ENCODE measurements at places on chromosomes 2 and 18.

GRCh38 chr2:110677080-110677479 lies 783 bp downstream of the BUB1 start:
- DNase-seq, result no peak

DNA sequence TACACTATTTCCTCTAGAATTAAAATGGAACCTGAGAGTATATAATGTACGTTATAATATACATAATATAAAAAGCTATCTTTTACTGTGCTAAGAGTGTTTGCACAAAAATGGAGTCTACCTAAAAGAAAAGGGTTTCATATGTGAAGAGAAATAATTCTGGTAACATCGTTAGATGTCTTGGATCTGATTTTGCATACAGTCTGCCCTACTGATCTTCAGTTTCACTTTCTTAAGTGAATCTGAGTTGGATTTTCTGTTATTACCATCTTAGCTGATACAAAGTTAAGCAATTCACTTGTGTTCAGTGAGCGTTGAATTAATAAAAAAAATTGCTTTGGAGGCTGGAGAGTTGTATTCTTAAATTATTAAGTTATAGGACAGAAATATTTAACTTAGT lies 502.1 kb upstream of the TMEFF2 start:
- DNase-seq, result no peak

GRCh38 chr18:34126121-34126520 lies 98.6 kb downstream of the NOL4 start:
- DNase-seq, result no peak

- no peak for DNase-seq
Observed at GRCh38 chr2:158967114-158967730, 1.2 kb upstream of the TANC1 start.

GRCh38 chr2:134771313-134771801 lies 52.6 kb upstream of the TMEM163 start:
- DNase-seq, result no peak

DNA sequence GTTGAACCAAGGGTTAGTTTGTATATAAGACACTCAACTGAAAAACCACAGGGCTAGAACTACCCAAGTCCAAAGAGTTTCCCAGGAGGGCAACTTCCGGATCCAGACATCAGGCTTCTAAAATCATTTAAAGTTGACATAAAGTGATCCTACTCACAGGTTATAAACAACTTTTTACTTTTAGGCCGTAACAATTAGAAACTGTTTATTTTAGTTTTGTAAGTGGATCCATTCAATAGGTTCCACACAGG lies 454.6 kb downstream of the MEIS1 start:
- DNase-seq, result no peak

GRCh38 chr2:2667690-2668089 lies 336.6 kb upstream of the MYT1L start:
- no peak for DNase-seq

DNA sequence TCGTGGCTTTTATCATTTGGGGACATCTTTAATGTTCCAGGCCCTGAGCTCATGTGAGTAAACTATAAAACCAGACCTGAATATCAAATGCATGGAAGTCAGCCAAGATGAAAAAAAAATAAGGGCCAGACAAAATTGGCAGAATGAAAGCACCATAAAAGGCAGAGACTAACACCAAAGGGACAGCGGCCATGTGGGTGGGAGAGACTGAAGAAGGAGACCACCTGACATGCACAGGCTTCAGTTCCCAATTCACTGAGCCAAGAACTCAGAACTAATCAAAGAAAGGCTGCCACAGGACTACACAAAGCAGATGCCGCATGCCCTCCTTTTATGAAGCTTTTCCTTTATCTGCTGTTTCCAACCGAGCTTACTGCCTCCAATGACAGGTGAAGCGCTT lies 267.1 kb downstream of the RAD51AP2 start:
- no peak for DNase-seq

DNA sequence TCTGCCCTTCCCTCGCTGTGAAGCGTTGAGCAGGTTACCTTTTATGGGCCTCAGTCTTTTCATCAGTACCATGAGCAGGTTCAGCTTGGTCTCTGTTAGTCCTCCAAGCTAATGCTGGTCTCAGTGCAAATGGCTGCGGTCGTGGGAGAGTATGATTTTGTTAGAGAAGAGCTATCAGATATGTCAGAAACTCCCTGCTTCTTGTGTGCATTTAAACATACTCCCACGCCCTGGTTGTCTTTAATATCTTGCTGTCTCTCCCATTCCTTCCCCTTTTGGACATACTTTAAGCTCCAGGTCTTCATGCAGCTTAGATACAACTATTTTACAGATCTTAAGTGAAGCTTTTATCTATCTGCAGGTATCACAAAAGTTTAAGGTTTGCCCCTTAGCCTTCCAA lies 62.9 kb downstream of the EFR3B start:
- DNase-seq, result no peak

DNA sequence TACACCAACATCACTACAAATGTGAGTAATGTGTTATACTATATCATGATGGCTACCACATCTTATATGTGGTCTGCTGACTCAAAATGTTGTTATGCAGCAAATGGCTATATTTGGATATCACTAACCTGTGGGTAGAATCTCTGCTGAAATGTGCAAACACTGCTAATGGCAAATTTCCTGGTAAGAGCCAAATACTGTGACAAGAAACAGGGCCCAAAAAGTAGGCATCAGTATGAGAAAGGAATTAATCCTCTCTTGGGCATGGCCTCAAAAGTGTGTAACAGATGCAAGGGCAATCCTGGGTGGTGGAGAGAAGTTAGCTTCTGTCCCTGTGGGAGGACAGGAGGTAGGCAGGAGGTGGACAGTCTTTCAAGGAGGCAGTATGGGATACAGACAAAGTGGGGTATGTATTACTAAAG lies 13.3 kb downstream of the ATF2 start:
- DNase-seq, result no peak

DNA sequence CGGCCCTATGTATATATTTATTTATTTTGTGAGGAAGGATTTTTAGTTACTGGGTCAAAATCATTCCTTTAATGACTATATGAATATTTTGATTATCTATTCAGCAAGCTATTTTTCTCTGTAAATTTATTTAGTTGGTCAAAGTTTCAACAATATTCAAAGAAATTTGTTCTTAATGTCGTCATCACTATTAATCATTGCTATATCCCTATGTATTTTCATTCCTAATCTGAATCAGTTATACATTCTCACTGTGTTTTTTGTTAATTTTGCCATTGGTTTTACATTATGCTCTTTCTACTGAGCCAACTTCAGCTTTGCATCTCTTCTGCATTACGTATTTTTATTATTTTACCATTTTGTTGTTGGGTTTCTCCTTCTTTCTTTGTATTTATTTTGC lies 105.7 kb downstream of the CCDC178 start:
- DNase-seq, result no peak

DNA sequence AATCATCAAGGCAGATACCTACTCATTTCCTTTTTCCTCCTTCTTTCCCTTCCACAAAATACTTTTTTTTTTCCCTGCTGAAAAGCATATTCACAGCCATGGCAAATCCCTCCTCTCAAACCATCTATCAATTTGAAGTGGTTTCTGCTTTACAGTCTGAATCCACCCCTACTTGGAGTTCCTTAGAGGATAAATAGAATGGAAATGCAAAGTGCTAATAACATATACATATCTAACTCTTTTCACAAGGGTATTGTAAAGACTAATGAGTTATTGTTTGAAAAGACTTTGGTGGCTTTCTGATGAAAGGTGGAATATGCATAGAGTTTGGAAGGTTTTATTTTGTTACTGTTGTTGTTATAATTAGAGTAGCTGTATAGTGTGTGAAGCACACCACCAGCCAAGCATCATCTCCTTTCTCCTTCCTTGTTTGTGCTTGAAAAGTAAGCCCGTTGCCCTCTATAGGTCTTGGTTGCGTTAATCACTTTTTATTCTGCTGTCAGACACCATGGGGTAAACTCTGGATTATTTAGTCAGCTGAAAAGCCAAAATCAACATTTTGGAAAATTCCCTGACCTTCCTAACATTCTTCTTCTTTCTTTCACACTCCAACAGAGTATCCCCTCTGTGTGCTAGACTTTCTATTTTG lies 2126.9 kb upstream of the CELF4 start:
- no peak for DNase-seq

DNA sequence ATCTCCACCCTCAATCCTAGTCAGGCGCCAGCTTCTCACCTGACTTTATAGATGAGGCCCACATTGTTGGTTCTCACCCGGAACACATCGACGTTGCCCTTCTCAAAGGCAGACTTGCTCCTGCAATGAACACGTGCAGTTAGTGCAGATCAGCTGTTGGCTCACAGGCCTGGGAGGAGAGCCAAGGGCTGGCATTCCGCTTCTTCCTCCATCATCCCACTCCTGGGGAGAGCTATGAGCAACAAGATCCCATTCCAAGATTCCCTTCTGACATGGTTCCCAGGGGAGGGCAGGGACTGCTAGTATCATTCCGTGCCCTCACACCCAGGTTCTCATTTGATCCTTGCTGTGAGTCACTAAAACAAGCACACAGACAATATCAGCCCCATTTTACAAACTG lies 15.1 kb downstream of the LOXHD1 start:
- DNase-seq, result no peak

- DNase-seq, result no peak
Observed at GRCh38 chr2:194556629-194557028, 1100.4 kb upstream of the SLC39A10 start.

- peak; percentile 75 for DNase-seq
Observed at GRCh38 chr2:109613081-109613921, 465 bp downstream of the SEPTIN10 start.

- DNase-seq, result no peak
Observed at GRCh38 chr2:47336259-47337238, 66.4 kb upstream of the MSH2 start.

DNA sequence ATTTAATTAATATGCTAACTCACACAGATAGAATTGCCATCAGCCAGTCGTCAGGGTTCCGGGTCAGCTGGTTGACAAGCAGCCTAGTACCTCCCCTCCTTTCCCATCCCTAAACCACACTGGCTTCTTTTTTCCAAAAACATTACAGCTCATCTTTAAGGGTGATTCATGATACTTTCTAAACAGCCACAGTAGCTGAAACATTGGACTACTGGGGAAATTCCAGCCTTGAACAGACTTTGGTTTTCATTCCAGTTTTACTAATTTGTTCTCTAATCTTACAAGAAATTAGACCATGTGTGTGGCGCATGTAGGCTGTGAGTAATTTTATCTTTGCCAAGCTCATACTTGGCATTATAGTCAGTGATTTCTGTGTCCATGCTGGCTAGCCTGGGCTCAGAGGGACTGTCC lies 110.8 kb downstream of the FMNL2 start:
- no peak for DNase-seq

- no peak for DNase-seq
Observed at GRCh38 chr2:112474844-112475486, 7.0 kb upstream of the TTL start.

DNA sequence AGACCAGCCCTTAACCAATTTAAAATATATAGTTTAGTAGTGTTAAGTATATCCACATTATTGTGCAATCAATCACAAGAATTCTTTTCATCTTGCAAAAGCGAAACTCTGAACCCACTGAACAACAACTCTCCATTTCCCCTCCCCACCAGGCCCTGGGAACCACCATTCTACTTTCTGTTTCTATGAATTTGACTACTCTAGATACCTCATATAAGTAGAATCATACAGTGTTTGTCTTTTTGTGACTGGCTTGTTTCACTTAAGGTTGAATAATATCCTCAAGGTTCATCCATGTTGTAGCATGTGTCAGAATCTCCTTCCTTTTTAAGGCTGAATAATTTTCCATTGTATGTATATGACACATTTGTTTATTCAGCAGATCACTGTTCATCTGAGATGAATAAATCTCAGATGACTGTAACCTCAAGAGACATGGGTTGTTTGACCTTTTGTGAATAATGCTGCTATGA lies 8.1 kb upstream of the SOS1 start:
- DNase-seq, result no peak

GRCh38 chr2:176614930-176615329 lies 345.7 kb downstream of the MTX2 start:
- no peak for DNase-seq

DNA sequence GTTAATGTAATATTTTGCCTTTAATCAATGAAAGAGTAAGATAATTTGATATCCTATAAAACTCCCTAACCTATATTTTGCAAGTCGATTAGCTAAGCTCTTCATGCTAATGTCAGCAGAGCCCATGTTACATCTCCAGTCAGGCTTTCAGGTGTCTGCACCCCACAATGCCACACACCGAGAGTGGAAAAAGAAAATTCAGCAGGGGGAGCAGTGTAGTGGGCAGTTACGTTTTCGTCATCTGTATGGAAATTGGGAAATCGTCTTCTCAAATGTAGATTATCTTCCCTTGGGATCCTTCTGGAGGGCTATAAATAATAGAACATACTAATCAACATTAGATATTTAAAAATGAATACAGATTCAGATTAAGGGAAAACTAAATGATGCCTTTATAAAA lies 66.3 kb downstream of the BCL11A start:
- DNase-seq, result no peak

DNA sequence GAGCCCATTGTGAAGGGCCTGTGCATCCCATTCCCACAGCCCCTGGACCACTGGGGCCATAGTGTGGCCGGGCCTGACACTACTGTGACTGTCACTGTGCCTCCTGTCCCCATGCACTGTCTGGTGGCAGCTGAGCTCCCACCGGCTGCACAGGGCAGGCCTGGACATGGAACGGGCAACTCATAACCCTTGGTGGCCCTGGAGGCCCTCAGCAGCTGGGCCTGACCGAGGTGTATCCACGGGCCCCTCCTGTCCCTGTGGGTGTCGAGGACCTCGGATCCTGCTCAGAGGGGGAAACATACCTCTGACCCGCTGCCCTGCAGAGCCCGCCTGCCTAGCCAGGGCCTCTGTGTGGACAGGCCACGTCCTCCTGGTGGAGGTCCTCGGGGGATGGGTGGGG lies 7.8 kb upstream of the GAL3ST2 start:
- no peak for DNase-seq

- no peak for DNase-seq
Observed at GRCh38 chr2:66569974-66570373, 135.0 kb downstream of the MEIS1 start.

DNA sequence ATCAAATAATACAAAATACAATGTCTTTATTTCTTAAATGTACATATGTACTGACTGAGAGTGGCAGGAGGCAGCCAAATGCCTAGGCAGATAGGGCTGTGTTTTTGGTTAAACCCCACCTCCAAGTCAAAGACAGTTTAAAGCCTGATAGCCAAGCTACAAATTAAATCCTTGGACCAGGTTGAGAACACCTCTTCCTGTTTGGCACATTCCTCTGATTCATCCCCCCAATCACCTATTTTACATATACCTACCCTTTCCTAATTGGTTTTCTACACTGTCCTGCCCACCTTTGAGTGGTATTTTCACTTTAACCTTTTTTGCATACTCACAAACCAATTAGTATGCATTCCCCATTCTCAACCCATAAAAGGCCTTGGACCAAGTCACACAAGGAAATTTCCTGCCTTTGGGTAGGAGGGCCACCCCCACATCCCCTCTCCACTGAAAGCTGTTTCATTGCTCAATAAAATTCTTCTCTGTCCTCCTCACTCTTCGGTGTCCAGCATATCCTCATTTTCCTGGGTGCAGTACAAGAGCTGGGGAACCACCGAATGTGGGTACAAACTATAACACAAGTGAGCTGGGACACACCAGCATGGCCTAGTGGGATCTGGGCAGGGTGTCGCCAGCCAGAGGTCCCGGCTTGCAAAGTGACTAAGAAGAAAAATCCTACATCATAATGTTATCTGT lies 149.1 kb downstream of the UBE2E3 start:
- no peak for DNase-seq

- no peak for DNase-seq
Observed at GRCh38 chr2:100211521-100211920, 69.1 kb upstream of the AFF3 start.

All from lower lobe of right lung (tissue), 2 donors.